A673 (cell line): ENCODE measurements at places on chromosomes 4 and X.

DNA sequence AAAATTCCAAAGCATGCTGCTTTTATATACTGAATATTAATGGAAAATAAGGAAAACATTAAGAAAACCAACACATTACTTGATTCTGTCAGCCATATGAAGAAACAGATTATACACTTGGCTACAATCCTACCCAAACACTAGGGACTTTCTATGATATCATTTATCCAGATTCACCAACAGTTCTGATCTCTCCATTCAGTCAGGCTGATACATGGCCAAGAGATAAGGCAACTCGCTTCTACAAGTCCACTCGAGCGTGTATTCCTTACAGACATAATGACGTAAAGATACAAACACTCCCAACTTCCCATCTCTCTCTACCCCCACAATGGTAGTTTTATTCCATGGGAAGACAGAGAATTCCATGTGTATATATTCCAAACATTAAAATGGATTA is 44.5 kb downstream of the NEK1 start:
- no peak for DNase-seq

GRCh38 chrX:9458516-9459078 is 6.3 kb upstream of the TBL1X start:
- DNase-seq, result no peak

- DNase-seq, result no peak
These were observed 2135.9 kb downstream of the ARAP2 start for GRCh38 chr4:34108391-34108790.

DNA sequence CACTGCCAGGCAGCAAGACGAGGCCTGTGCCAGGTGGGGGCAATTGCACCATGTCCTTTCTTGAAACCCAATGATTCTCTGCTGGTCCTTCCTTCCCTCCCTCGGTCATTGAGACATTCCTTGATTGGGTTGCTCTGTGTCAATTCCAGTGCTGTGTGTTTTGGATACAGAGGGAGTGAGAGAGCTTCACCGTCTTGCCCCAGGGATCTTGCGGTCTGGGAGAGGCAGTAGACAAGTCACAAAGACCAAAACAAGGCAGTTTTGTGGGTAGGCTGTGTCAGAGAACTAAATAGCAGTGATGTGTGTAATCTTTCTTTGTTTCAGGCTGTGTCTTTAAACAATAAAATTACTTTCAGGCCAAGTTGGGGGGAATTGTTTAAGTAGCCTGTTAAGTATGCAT is 38.8 kb upstream of the TADA2B start:
- DNase-seq, result no peak

- peak; percentile 36 for DNase-seq
These were observed 15.0 kb downstream of the SCARB2 start for GRCh38 chr4:76198411-76199237.

DNA sequence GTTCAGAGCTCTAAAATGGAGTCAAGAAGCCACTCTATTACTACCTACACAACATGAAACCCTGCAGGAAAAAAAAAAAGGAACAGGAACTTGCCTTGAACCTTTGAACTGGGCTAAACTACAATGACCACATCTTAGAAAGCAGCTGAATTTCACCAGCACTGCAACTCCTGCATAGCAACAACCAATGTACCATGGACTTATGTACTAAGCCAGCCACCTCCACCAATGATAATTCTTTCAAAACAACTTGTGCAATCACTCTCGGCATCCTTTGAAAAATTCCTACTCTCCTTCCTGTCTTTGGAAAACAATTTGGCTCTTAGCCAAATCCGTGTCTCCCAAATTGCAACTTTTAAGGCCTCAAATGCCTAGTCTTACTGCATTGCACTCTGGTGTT is 26.8 kb upstream of the FMR1 start:
- DNase-seq, result no peak

GRCh38 chr4:57048590-57049304 is 61.4 kb downstream of the IGFBP7 start:
- DNase-seq, result no peak

GRCh38 chr4:24657768-24658617 is 73.6 kb upstream of the DHX15 start:
- peak; percentile 27 for DNase-seq

GRCh38 chr4:114659386-114660008 is 60.9 kb downstream of the UGT8 start:
- DNase-seq, result peak; percentile 79

- DNase-seq, result no peak
These were observed 94.6 kb downstream of the SYNPO2 start for GRCh38 chr4:118983293-118983692.

GRCh38 chr4:168841000-168841671 is 168.9 kb downstream of the CBR4 start:
- no peak for DNase-seq

- DNase-seq, result no peak
These were observed 36.8 kb upstream of the BANK1 start for GRCh38 chr4:101753721-101754120.

GRCh38 chr4:149203256-149204001 is 612.2 kb downstream of the IQCM start:
- no peak for DNase-seq

- no peak for DNase-seq
These were observed 52.5 kb upstream of the SHISA3 start for GRCh38 chr4:42344749-42345148.

- no peak for DNase-seq
These were observed 83.8 kb upstream of the STOX2 start for GRCh38 chr4:183821076-183821853.

DNA sequence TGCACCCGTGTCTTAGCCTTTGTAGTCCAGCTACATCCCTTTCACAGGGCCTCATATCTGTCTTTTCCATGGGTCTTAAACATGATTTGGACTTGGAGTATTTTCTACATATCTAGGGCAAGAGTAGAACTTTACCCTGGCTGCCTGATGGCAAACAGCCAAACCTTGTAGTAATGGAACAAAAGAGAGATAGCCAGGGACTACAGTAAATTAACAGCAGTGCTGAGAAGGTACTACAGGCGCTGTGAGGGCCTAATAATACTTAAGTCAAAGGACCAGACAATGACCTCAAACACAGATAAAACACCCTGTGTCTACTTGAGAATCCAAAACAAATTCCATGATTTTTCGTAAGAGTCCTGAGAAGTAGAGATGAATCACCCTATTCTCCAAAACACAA is 111.0 kb upstream of the WDR17 start:
- no peak for DNase-seq

DNA sequence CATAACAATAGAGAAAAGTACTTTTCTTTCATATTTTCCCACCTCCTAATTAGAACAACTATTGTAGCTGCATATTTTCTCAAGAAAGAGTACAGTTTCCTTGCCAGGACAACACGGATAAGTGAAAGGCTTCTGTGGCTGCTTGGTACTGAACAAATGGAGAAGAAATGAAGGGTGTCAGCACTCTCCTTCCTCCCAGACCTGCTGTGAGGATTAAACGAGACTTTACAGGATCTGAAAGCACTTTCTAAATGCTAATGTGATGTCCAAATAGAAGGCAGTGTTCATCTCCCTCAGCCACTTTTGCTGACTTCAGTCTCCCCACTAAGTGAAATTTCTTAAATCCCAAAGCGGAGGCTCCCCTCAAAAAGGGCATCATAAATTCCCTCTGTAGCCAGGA is 13.9 kb downstream of the NIPAL1 start:
- no peak for DNase-seq

GRCh38 chr4:80307774-80308465 is 27.6 kb upstream of the CFAP299 start:
- DNase-seq, result peak; percentile 14

DNA sequence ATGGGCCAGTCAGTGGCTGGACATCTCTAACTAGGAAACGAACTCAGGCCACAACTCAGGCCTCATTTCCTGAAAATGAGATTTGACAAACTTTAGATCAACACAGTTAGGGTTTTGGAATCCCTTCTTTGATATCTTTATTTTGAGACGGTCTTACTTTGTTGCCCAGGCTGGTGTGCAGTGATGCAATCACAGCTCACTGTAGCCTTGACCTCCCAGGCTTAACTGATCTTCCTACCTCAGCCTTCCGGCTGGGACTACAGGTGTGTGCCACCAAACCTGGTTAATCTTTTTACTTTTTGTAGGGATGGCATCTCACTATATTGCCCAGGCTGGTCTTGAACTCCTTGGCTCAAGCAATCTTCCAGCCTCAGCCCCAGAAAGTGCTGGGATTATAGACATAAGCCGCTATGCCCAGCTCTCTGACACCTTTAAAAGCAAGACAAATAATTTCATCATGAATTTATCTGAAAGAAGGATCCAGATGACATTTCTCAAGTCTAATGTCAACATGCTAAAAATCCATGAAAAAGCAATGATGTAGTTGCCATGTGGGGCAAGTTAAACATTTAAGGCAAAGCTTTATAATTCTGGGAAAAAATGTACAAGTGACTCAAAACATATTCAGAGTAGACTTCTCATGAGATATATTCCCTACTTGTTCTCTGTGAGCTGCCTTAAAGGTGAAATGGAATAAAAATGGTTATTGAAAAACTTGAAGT is 89.1 kb upstream of the CBR4 start:
- no peak for DNase-seq

DNA sequence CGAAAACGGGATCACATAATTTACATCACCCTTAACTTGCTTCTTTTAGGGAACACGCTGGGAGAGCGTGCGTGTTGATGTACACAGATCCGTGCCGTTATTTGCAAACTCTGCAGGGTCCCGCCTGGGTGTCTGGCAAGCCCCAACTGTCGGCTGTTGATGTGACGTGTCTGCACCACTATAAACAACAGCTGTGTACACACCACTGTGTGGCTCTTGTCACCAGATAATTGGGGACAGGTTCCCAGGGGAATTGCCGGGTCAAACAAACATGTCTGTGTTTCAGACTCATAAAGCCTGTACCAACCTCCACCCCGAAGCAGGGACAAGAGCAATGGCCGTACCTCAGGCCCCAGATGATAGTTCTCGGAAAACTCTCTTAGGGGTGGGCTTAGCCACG is 105.0 kb upstream of the AFAP1 start:
- peak; percentile 71 for DNase-seq

GRCh38 chr4:143403553-143403820 is 66.8 kb downstream of the GAB1 start:
- DNase-seq, result no peak

DNA sequence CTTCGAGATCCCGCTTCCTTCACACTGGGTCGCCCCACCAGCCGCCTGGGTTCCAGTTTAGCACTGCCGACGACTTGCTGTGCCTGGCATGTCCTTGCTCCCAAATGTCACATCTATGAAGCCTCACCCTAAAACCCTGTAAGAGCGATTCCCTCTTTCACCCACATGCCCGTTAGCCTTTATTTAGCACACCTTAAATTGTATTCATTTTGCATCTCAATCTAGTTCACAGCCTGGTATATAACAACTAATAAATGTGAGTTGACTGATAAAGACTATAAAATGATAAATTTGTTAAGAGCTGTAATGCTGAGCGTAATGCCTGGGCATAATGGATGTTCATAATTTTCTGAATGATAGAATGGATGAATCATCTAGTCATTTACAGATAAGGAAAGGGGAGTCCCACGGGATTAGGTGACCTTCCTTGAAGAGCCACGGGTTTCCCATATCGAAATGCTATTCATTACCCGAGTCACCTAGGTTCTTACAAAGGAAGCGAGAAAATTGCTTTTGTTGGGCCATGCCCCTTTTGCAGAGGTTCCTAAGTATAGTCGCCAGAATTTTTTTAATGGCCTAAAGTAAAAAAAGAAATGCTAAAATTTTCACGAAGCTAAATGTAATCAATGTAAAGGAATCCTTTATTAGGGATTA is 1.1 kb upstream of the AP1S2 start:
- no peak for DNase-seq

DNA sequence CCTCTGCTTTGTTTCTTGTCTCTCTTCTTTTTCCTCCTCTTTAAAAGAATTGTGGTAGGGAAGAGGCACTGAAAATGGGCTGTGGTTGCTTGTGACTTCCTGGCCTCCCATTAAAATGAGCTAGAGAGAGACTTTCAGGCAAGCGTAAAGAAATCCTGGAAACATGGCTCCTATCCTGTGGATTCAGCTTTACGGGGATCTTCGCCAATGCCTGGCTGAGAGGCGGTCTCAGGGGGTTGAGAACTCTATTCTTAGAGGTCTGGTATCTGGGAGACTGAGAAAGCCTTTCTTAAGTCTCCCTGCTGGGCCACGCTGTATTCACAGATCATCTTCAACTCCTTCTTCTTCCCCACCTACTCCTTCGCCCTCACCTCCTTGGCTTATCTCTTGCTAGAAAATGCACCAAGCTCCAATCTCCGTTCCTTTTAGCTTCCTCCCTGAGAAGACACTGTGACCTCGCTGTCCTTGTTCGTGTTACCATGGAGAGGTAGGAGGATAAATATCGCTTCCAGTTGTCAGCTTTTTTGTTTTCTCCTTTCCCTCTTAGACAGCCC is 542 bp upstream of the KLF8 start:
- no peak for DNase-seq

GRCh38 chr4:61336488-61336887 is 136.4 kb downstream of the ADGRL3 start:
- no peak for DNase-seq

DNA sequence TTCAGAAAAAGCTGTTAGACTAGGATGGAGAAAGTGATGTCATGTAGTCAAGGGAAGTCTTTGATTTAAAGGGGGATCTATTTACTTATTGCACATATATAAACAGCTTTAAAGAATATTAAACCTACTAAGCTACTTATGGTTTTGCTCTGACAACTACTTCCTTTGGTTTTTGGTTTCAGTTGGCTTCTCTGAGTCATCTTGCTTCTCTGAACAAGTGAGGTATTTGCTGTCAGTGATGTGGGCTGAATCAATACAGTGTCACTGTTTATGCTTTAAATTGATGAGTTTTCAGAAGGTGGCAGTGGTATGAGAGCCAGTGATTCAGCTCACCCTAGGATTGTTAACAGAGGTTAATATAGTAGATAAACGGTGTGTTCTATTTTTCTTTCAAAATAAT is 75.1 kb downstream of the CEP44 start:
- no peak for DNase-seq

GRCh38 chr4:48024522-48024921 is 8.0 kb downstream of the NIPAL1 start:
- no peak for DNase-seq
